ENCODE measurements at places on chromosomes 12 and 14.

- no peak for DNase-seq
These were observed 81.1 kb downstream of the HMGA2 start for GRCh38 chr12:65905405-65905804.

- DNase-seq, result no peak
These were observed 192.7 kb downstream of the BTG1 start for GRCh38 chr12:91952916-91953315.

DNA sequence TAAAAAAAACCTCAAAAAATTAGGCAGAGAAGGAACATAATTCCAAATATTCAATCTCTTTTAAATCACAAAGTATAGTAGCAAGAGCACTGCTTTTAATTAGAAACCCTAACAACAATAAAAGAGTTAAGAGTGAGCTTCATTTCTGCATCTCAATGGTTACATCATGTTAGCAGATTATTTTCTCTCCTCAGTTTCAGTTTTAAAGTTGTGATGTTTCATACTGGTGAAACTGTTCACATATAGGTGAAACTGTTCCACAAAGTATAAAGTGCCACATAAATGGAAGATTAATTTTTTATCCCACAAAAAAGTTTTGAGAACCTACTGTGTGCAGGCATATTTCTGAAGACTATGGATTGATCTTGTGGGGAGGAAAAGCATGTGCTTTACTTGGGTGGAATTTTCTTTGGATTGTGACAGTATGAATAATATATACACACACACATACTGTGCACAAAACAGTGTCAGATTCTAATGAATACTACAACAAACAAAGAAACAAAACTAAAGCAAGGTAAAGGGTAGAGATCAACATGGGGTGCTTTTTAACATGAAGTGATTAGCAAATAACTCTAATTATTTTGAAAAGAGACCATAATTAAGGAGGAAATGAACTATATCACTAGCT lies 17.1 kb downstream of the LUM start:
- DNase-seq, result no peak

DNA sequence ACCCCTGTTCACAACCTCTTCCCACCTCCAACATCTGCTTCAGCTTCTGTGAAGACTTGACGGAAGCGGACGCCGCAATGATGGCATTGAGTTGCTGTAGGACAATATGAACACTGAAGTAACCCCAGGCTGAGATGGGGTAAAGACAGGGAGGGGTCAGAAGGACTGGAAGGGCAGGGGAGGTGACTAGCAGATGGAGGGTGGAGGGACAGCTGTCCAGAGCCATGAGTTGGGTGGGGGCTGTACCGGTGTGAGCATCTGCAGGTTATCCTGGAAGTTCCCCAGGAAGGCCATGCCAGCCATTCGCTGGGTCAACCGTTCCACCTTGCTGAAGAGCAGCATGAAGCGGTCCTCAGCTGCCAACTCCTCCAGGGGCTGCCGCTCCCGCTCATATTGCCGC lies 26.1 kb downstream of the PRPF40B start:
- DNase-seq, result no peak

GRCh38 chr12:130338794-130339601 lies 1.3 kb downstream of the PIWIL1 start:
- DNase-seq, result no peak

GRCh38 chr12:85257671-85258070 lies 22.3 kb upstream of the ALX1 start:
- DNase-seq, result no peak

GRCh38 chr12:90301095-90301494 lies 592.5 kb upstream of the ATP2B1 start:
- no peak for DNase-seq

- no peak for DNase-seq
These were observed 78.6 kb downstream of the LRRC9 start for GRCh38 chr14:59998564-59998963.

- no peak for DNase-seq
These were observed 68.5 kb upstream of the CAPRIN2 start for GRCh38 chr12:30823156-30823699.

DNA sequence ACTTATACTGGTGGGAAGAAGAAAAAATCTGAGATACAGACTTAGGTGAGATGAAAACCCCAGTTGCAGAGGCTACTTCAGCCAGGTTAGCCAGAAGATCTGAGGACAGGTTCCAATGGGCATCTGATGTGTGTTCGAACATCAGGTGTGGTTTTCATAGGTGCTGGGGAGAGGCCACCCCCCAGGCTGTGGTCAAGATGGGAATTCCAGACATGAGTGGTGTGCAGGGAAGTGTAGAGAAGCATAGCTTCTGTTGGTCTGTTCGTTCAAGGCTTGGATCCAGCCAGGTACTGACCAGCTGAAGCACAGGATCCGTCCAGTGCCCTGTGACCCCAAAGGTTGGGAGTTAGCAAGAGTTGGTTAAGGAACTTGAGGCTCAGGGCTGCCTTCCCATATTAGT lies 85.5 kb downstream of the SSPN start:
- no peak for DNase-seq

DNA sequence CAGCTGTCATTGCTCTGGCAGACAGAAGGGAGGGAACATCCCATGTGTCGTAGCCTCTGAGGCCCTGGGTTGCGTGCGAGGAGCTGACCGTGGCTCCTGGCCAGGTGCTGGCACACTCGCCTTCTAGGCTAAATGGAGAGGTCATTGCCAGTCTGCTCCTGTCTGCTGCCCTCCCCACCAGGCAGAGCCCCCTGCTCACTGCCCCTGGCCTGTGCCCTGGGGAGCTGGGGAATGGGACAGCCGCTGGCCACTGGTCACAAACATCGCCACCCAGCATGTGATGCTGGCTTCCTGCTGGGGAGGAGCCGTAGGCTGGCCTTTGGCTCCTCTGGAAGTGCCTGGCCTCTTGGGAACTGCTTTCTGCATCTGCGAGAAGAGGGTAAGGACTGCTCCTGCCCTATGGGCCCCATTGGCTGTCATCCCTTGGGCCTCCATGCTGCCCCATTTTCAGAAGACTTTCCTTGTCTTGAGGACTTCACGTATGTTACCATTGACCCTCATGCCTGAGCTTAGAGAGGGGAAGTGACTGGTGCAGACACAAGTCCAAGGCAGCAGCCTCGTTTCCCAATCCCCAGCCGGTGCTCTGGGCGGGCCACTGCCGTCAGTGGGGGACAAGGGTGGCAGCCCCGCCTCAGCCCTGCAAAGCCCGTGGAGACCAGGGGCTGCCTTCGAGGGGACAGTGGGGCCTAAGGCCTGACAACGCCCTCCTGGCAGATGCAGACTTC lies 2.0 kb upstream of the TNFAIP2 start:
- DNase-seq, result no peak

DNA sequence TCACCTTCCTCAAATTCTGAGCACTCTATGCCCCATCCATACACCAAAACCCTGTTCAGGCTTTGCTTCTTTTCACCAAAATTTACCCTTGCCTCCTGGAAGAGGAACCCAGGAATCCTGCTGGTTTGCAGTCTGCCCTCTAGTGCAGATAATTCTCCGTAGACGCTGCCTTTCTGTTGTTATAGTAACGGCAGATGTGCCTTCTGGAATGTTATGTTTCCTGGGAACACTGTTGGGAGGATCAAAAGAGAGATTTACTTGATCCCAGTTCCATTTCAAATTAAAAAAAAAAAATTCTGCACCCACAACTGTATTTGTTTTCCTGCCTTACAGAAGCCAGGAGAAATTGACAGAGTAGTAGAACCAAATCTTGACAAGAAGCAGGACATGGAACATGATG lies 104.2 kb upstream of the RMST start:
- no peak for DNase-seq

DNA sequence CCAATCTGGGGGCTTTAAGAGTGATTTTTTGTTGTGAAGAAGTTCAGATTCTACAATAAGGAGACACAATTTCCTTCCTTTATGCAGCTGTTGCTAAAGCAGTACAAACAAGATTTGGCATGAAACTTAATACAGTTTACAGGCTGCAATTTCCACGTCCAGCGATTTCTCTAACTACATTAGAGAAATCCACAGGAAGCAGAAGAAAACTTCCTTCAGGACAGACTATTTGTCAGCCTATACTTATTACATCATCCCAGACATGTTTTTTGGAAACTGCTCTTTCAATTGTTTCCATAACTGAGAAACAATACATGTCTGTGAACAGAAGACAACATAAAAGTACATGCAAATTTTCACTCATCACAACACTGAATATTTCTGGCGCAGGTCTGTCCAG lies 204.3 kb downstream of the TTC7B start:
- no peak for DNase-seq

DNA sequence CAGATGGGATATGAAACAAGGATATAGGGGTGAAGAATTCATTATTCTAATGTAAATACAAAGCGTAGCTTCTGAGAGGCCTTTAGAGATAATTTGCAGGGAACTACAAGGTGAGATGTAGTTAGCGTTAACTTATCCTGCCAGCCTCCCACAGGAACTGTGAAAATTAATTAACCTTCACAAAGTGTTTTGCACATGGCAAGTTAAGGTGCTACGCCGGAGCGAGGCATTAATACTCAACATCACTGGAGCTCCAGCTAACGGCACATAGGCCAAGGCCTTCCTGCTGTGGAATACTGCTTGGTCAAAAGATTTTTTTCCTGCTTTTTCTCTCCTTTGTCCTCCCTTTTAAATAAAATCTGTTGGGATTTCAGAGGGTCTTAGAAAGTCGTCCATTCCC lies 86.5 kb downstream of the CRACR2A start:
- DNase-seq, result no peak

DNA sequence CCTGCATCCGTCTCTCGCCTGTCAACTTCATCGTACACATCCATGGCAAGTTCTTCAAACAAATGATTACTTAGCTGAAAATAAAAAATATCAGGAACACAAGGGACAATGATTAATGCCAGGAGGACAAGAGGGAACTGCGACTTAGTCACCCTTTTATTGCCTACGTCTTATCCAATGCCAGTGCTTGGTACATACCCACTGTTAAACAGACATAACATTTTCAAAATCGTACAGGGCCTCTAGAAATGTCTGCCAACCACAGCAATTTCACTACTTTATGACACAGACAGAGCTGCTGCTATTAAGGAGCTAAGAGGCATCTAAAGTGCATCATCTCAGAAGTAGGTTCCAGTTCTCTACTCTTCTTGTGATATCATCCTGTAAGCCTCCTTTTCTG lies 34.6 kb downstream of the GIT2 start:
- DNase-seq, result no peak

All from A673 (cell line).